ENCODE measurements at places on chromosomes 16 and 17.

DNA sequence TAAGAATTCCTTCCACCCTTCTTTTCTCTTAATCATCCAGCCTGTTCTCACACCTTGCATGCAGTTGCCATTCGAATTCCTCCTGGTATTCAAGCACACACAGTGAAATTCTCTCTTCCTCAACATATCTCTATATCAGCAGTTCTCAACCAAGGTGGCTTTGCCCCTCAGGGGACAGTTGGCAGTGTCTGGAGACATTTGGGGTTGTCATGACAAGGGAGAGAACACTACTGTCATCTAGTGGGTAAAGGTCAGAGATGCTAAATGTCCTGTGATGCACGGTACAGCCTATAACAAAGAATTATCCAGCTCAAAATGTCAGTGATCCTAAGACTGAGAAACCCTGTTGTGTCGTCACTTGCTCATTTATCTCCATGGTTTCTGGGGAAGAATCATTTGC is 94.8 kb upstream of the CPHXL start:
- no peak for DNase-seq

DNA sequence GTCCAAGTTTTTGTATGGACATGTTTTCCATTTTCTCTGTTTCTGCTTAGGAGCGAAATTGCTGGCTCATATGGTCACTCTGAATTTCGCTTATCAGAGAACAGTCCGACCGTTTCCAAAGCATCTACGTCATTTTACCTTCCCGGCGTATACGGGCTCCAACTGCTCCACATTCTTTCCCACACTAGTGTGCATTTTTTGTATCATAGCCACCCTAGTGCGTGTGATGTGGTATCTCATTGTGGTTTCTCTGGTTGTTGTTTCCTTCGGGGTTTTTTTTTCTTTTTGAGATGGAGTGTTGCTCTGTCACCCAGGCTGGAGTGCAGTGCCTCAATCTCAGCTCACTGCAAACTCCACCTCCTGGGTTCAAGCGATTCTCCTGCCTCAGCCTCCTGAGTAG is 31.0 kb upstream of the BHLHA9 start:
- no peak for DNase-seq

DNA sequence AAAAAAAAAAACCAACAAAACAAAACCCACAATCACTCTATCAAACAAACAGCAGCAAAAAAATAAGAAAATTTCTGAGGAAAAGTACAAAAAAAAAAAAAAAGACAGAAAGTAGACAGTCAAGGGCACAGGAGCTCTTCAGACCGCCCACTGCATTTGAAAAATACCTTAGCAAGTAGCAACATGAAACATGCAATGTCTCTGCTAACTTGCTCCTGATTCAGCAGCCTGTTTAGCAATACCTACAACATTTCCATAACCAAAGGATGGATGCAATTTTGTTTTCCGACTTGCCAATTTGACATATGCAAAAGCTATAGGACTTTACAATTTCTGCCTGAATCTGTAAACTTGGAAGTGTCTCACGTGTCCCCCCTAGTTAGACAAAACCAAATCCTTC is 57.4 kb downstream of the SYNRG start:
- DNase-seq, result no peak

DNA sequence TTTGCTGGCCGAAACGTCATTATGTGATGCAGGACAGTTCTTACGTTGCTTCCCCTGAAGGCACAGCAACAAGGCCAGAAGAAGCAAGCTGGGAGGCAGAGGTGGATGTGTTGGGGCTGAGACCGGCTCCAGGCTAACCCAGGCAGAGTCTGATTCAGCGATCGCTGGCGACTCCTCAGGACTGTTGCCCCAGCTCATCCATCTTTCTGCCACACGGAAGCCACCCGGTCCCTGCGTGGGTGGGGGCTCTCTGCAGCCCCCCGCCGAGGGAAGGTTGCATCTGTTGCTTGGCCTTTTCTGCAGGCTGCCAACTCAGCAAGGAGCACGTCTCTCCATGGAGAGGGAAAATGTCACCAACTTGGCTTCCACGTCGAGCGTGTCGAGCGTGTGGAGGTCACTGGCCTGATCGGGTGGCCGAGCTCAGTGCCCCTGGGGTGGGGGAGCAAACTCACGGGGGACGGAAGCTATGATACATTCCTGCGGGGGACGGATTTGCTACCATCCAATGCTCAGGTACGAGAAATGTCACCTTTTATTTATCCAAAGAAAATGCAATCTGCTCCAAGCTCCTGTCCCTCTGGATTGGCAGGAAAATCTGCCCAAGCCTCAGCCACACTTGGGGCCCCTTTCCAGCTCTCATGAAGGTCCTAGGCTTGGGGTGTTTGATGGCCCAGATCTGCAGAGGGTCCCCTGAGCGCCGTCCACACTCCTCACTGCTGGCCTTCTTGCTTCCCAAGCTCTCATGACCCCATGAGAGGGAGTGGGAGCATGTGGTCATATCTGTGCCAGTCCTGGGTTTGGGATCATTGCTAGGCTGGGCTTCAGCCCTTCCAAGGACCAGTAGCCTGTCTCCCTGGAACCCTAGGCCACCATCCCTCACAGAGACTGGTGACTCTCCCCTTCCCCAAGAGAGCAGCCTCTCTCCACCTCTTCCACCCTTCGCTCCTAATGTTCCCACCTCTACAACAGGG is 69.4 kb downstream of the RPH3AL start:
- no peak for DNase-seq

DNA sequence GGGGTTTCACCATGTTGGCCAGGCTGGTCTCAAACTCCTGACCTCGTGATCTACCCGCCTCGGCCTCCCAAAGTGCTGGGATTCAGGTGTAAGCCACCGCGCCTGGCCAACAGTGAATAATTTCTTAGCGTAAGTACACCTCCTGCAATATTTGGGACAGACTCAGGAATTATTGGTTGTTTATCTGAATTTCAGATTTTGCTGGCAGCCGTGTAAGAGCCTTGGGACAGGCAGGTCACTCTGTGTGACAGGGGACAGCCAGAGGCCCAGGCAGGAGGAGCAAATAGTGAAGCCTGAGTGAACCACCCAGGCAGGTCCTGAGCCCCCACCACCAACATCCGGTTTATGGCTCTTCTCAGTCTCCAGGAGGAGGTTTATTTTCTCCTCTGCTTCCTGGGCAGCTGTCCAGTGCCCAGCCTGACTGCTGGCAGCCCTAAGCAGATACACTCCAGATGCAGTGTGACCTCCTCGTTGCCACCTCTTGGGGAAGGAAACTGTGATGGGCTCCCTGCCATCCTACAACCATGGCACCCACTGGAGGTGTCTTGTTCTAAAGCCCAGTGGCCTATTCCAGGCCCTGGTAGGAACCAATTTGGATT is 26.2 kb upstream of the ADORA2B start:
- no peak for DNase-seq

GRCh38 chr17:40645943-40646342 is 1.7 kb downstream of the SMARCE1 start:
- no peak for DNase-seq

DNA sequence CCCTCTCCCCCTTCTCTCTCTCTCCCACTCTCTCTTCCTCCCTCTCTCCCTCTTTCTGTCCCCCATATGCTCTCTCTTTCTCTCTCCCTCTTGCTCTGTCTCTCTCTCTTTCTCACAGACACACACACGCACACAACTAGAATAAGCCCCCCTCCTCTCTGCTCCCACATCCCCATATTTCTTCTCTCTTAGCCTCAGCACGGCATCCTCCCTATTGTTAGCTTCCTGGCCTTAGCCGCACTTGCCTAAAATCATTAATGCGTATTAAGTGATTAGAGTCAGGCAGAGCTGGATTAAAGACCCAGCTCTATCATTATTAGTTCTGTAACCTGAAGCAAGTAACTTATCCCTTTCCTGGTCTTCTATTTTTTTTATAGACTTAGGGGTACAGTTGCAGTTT is 319.0 kb upstream of the C16orf82 start:
- DNase-seq, result no peak

DNA sequence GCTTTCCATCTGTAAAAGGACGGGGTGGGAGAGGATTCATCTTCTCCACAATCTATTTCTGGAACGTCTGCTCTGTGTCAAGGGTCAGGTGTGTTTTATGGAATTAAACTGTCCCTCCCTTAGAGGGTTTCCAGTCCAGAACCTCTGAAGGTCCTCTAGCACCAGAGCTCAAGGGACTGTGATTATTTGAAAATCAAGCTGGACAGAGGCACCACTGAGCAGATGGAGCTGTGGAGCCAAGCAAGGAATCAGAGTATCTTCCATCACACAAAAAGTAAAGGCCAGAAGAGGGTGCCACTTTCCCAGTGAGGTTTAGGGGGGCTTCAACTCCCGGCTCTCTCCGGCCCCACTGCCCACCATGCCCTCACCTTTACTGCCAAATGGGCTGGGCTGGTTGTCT is 6.8 kb downstream of the CACNG5 start:
- no peak for DNase-seq

DNA sequence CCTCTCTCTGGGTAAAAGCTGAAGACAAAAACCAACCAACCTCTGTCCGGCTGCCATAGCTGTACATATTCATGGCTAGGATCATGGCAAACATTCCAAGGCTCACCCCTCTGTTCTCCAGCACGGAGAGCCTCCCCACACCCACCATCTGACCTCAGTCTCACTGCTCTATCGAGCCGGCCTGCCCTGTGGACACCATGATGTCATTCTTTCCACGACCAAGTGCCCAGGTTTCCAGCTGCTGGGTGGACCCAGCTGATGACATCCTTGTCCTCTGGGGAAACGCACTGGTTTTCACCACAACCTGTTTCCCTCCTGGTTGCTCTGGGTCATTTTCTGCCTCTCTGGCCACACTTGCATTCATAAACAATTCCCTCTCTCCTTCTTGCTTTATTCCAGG is 67.7 kb downstream of the NDEL1 start:
- DNase-seq, result no peak

- no peak for DNase-seq
These were observed 2.2 kb downstream of the PLCD3 start for GRCh38 chr17:45129940-45130680.
